Activated naive CD8-positive, alpha-beta T cell treated with anti-CD3 and anti-CD28 coated beads, Interleukin-2, amount 50 U/mL, for 24 hours (primary cell): ENCODE measurements at places on chromosomes 1 and 21.

DNA sequence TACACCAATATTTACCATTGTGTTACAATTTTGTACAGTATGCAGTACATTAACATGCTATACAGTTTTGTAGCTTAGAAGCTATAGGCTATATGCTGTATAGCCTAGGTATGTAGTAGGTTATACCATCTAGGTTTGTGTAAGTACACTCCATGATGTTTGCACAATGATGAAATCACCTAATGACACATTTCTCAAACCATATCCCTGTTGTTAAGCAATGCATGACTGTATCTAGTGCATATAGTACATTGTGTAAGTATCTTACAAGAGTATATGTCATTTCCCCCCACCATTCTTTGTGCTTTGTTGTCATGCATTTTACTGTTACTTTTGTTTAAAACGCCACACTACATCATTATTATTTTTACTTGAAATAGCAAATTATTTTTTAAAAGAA, 65.7 kb upstream of the RNF11 start:
- DNase-seq, result no peak

DNA sequence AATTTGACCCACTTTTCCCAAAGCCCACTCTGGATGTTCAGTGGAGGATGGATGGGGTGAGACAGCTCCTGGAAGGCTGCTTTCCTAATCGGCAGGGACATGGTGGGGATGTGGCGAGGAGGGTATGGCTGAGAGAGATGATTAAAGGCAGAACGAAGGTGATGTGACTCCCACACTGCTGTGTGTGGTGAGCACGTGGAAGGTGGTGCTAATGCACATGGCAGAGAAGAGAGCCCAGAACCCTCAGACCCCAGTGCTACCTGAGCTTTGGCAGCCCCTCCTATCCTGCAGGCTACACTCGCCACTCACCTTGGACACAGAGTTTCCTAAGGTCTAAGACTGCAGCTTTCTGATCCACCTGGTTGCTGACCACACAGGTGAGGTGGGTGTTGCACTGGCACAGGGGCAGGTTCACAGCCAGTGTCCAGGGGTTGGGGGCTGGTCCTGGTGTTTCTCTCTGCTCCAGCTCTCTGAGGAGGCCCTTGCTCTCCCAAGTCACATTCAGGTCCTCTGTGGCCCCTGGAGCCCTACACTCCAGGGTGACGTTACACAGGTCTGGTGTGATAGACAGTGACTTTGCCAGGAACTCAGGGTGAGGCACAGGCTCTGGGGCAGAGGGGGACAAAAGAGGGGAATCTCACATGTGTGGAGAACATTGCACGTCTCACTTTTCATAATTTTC, 151.4 kb upstream of the ETV3 start:
- no peak for DNase-seq

- DNase-seq, result no peak
Observed at GRCh38 chr1:179342740-179343404, 22.9 kb upstream of the AXDND1 start.

DNA sequence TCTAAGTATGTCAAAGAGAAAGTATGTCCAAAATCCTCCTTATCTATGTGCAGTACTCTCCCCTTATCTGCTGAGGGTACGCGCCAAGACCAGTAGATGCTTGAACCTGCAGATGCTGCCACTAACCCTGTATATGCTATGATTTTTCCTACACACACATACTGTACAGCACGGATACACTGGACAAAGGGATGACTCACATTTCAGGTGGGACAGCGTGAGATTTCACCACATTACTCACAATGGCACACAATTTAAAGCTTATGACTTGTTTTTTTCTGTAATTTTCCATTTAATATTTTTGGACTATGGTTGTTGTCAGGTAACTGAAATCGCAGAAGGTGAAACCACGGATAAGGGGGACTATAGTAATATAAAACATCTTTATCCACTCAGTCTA, 4.1 kb downstream of the ORC1 start:
- no peak for DNase-seq

DNA sequence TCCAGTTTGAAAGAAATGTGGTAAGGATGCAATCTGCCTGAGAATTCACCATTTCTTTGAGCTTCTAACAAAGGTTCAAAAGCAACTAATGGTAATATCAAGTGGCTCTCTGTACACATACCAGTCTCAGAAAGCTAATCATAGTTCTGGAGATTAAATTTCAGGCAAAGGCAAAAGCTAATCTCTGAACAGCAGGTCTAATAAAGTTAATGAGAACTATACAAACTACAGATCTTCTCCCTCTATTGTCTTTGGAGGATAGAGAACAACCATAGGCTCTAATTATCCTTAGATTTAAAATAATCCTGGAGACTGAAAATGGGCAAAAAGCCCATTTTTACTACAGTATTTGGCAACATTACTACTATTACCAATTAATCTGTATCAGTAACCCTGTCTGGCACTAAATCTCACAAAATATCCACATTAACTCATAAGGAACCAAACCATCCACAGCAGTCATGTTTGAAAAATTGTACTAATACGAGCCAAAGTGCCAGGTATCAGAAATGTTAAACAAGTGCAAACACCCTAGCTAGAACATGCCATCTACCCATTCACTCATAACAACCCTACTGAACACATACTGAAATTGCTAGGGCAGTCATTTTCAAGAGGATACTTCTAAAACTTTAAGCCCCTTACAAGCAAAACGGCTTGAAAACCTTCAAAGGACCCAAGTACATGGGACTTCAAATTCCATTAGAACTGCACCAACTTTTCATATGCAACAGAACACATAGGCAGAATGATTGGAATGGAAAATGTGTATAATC, 4.8 kb downstream of the DIPK1A start:
- DNase-seq, result no peak

GRCh38 chr1:201468501-201468843, 516 bp downstream of the PHLDA3 start:
- DNase-seq, result peak; percentile 17
